ENCODE measurements at places on chromosomes 2 and 18.
A peak's percentile ranks its signal among the peaks of the same experiment; 100 is the strongest.

GRCh38 chr2:38505779-38506178 lies 96.9 kb downstream of the HNRNPLL start:
- no peak for DNase-seq

DNA sequence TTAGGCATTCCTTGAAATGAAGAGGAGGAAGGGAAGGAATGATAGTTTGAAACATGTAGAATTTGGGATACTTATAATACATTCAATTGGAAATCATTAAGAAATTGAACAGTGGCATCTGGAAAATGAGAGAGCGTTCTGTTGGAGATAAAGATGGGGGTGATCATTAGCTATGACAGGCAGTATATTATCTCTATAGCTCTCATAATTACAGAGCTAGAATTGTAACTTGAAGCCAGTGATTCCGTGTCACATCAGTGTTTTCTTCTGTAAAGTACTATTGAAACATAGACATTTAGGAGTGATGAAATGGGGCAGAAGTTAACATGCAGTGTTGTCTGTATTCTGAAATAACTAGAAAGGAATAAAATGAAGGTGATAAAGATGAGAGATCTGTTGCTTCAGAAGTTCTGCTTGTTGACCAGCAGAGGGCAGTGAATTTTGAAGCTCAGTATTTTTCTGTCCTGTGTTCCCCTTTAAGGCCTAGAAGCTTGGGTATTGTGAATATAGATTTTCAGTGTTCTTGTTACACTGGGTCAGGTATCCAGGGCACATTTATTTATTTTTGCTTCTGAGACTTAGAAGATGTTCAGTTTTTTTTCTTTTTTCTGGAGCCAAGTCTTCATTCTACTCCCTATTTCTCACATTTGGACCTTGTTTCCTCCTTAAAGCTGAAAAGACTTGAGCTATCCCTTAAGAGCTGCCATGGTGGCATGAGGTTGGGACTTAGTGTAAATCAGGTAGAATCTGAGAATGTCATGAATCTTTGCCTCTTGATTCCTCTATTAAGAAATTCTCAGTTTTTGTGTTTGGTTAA lies 157.4 kb downstream of the TAF4B start:
- peak; percentile 9 for DNase-seq

GRCh38 chr2:187310701-187311100 lies 137.4 kb downstream of the CALCRL start:
- no peak for DNase-seq

DNA sequence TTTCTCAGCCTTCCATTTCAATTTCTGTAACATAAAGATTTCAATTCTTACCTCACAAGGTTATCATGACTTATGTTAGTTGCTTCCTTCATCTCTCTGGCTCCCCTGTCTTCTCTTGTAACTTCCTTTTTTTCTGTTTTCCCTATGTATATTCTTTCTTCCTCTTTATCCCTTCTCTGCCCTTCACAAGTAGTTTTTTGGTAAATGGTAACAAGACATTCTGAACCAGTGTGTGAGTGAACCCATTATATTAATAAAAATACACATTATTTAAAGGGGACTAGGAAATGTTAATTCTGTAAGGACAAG lies 8.4 kb downstream of the ACSL3 start:
- DNase-seq = no peak

DNA sequence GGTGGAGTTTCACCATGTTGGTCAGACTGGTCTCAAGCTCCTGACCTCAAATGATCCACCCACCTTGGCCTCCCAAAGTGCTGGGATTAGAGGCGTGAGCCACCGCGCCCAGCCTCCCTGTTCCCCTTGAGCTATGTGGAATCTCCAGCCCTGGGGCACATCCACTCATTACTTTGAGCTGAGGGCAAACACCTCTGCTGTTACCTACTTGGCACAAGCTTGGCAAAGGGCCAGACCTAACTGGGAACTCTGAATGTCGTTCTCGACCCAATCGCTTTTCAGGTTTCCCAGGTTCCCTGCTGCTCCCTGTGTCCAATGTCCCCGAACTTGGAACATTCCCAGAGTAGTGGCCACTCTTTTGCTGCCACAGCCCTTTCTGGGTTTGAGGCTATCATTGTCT lies 40.6 kb downstream of the CHST10 start:
- peak; percentile 19 for DNase-seq

- no peak for DNase-seq
These were observed 81.4 kb upstream of the ID2 start for GRCh38 chr2:8600456-8600855.

DNA sequence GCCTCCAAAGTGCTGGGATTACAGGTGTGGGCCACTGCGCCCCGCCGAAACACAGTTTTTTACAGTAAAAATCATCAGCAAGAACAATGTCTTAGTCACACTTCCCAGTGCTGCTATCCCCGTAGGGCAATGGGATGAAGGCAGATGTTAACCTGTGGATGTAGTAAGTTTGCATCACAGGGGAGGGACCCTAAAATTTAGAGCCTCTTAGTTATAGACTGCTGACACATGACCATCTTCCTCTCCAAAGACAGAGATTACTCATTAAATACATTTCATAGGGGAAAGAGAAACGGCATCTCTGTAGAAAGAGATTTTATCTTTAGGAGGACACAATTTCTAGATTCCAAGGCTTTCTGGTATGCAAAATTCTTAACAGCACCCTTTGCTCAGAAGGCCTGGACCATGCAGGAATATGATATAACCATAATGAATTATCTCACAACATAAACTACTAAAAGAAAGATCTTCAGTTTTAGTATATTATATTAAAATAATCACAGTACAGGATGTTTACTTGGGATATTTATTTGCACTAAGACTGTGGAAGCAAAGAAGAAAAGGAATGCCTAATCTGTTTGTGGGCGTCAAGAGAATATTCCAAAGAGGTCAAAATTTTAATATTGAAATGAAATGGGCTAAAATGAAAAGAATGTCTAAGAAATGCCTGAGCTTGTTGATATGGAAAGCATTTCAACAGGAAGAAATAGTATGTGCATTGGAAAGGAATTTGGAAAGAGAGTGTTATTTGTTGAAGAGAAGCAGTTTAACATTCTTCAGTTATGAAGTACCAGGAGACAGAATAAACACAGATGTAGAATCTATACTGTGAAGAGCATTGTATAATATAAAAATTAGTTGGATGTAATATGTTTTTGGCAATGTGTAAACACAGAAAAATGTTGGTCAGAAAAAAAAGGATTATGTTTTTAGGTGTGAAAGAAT lies 1228.3 kb upstream of the CHAC2 start:
- no peak for DNase-seq

- DNase-seq = peak; percentile 11
These were observed 324.8 kb upstream of the CHAC2 start for GRCh38 chr2:53442783-53443182.

DNA sequence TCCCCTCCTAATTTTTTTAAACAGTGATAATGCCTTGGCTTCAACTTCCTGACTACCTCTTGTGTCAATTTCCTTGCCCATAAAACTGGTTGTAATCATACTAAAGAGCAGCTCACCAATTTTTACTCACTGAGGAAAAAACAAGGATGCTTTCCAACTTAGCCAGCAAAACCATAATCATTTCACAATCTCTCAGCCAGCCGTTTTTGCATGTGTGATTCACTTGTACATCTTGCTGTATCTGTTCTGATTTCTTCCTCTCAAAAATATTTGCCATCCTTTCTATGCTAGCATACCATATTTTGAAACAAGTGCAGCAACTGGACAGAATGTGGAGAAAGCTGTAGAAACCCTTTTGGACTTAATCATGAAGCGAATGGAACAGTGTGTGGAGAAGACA lies 60.7 kb downstream of the RAB27B start:
- DNase-seq = no peak

DNA sequence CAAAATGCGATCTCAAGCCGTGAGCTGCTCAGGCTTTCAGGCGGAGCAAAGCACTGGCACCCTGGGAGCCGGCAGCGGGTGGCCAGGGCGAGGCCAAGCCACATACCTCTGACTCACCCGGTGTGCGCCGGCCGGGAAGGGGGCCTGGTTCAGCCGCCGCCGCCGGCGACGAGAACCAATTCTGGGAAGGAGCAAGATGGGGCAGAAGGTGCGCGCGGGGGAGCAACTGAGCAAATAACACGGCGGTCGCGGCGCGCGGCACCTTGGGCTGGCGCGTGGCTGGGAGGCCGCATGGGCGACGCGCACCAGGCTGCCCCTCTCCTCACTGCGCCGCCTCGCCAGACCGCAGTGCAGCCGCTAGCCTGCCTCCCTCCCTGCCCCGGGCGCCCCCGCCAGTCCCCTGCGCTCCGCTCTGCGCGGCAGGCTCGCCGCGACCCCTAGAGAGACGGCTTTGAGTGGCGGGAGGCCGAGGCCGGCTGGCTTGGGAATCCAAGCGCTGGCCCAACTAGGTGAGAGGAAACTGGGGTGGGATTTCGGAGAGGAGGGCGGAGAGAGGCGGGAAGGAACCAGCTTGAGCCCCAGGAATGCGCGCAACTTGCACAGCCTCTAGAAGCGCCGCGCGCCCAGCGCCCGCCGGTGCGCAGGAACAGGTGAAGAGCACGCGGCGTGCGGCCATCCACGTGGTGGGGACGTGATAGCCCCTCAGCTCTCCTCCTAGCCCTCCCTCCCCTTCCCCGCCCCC lies 3.2 kb downstream of the NRP2 start:
- peak; percentile 36 for DNase-seq

DNA sequence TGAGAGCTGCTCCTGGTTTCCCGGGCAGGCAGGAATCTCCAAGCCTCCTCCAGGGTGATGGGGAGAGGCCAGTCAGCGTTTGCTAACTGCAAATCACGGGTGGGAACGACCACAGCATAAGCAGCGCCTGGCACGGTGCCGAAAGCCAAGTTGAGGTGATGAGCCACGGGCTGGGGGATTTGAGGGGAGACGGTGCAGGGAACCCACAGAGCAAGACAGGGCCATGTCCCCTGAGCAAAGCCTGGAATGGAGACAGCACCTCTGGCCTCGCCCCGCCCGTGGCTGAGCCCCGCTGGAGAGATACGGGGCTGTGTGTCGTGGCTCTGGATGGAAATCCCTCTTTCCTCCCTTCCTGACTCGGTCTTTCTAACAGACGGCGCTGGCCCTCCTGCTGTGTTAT lies 31.5 kb upstream of the TMEM18 start:
- no peak for DNase-seq

GRCh38 chr2:134261398-134262131 lies 7.7 kb downstream of the MGAT5 start:
- DNase-seq = no peak

GRCh38 chr2:56713978-56714377 lies 530.2 kb downstream of the CCDC85A start:
- DNase-seq = no peak

GRCh38 chr2:6879011-6879410 lies 1.4 kb downstream of the RSAD2 start:
- DNase-seq = no peak

GRCh38 chr18:60145776-60146175 lies 226.8 kb downstream of the MC4R start:
- no peak for DNase-seq

DNA sequence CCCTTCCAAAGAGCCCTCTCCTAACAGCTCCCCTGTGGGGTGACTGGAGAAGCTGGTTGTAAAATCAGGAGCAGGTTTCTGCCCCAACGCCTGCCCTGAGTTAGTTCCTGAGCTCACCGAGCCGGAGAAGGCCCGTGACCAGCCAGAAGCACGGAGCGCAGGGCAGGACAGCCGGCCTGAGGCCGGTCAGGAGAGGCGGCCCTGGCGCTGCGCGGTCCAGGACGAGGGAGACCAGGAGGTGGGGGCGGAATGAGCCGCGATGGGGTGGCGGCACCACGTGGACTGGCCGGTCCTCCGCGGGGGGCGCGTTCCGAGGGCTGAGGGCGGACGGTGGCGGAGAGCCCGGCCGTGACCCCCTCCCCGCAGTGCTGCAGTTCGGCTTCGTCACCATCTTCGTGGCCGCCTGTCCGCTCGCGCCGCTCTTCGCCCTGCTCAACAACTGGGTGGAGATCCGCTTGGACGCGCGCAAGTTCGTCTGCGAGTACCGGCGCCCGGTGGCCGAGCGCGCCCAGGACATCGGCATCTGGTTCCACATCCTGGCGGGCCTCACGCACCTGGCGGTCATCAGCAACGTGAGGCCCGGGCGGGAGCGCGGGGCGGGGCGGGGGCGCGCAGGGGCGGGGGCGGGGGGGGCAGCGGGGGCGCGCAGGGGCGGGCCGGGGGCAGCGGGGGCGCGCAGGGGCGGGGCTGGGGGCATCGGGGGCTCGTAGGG lies 29.0 kb downstream of the ANO7 start:
- DNase-seq = no peak

DNA sequence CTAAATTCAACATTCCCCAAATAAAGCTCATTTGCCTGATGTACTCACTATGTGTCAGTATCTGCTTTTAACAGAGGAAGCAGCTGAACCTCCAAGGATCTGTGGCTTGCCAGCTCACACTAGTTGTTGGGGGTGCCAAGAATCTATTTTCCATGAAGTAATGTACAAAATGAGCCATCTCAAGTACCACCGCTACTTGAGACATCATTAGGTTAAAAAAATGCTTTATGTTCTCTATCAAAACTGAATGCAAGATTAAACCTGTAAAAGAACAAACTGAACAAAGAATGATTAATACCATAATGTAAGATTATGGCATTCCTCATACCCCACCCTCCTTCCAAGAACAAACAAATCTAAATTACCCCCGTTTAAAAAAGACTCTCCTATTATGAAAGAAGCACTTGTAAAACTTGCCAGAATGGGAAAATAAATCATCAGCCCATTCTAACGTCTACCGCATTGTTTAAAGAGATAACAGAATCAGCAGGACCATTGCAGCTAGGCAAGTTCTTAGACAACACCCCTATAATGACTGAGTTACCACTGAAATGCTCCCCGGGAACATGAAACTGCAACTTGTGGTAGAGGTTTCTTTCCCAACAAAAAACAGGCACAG lies 471.6 kb downstream of the DLGAP1 start:
- no peak for DNase-seq

DNA sequence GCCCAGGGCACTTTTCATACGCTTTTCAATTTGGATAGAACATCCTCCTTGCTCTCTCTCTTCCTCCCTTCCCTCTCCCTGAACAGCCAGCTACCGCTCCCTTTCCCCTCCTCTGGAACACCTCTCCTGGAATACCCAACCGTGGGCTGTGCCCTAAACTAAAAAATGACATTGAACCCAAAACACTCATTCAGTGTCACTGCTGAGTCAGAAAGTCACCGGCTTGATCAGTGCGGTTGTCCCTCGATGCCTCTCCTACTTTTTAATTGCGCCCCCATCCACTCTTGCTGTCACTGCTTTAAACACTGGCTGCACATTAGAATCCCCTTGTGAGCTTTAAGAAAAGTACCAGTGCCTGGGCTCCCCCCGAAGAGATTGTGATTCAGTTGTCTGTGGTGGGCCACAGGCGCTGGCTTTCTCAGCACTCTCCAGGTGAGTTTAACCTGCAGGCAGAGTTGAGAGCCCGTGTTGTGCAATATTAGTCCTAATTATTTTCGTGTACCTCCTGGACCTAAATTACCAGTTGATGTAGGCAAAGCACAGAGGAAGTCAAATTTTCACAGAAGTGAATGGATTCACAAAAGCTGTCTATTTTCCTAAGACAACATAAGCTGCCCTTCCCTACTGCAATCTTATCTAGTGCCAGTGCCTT lies 302.0 kb downstream of the PRKCE start:
- no peak for DNase-seq

- no peak for DNase-seq
These were observed 193.0 kb downstream of the TXNL1 start for GRCh38 chr18:56445422-56445821.

GRCh38 chr2:190376591-190377245 lies 31.4 kb upstream of the MFSD6 start:
- no peak for DNase-seq

GRCh38 chr2:125979886-125980285 lies 676.1 kb upstream of the GYPC start:
- no peak for DNase-seq

- DNase-seq = no peak
These were observed 110.6 kb upstream of the FHL2 start for GRCh38 chr2:105509269-105510086.

GRCh38 chr2:10923008-10923375 lies 11.3 kb downstream of the KCNF1 start:
- no peak for DNase-seq

- no peak for DNase-seq
These were observed 939.6 kb upstream of the CNTNAP5 start for GRCh38 chr2:123085484-123085883.

All from NCI-H345 (cell line).